ENCODE measurements at places on chromosomes 4 and X.

- no peak for DNase-seq
Measured at GRCh38 chr4:104064646-104065577, 345.1 kb upstream of the TACR3 start.

DNA sequence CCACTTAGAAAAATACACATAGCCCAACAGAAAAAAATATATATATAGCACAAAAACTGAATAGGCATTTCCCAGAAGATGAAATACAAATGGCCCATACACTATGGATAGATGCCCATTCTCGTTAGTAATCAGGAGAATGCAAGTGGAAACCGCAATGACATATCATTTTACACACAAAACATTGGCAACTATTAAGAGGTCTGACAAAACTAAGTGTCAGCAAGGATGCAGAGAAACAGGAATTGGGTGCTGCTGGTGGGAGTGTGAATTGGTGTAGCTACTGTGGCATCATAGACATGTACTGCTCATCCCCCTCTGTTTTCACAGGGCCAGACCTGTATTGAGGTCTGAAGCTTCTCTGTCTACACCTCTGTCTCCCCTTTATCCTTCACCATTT is 320.0 kb downstream of the IDS start:
- DNase-seq = no peak

- DNase-seq = no peak
Measured at GRCh38 chr4:173253561-173253960, 80.6 kb downstream of the HMGB2 start.

DNA sequence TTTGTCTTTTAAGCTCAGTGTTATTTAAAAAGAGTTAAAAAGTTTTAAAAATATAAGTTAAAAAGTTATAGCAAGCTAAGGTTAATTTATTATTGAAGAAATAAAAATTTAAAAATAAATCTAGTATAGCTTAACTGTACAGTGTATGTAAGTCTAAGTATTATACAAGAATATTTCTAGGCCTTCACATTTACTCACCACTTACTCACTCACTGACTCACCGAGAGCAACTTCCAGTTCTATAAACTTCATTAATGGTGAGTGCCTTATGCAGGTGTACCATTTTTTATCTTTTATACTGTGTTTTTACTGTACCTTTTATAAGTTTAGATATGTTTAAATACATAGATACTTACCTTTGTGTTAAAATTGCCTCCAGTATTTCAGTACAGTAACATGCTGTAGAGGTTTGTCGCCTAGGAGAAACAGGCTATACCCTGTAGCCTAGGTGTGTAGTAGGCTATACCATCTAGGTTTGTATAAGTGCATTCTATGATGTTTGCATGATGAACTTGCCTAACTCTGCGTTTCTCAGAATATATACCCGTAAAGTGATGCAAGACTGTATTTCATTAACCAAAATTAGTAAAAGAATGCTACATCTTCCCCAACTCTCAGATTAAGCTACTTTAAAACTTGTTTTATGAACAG is 202.9 kb downstream of the CFAP299 start:
- DNase-seq = no peak

GRCh38 chr4:7808752-7809151 is 130.9 kb downstream of the AFAP1 start:
- no peak for DNase-seq

DNA sequence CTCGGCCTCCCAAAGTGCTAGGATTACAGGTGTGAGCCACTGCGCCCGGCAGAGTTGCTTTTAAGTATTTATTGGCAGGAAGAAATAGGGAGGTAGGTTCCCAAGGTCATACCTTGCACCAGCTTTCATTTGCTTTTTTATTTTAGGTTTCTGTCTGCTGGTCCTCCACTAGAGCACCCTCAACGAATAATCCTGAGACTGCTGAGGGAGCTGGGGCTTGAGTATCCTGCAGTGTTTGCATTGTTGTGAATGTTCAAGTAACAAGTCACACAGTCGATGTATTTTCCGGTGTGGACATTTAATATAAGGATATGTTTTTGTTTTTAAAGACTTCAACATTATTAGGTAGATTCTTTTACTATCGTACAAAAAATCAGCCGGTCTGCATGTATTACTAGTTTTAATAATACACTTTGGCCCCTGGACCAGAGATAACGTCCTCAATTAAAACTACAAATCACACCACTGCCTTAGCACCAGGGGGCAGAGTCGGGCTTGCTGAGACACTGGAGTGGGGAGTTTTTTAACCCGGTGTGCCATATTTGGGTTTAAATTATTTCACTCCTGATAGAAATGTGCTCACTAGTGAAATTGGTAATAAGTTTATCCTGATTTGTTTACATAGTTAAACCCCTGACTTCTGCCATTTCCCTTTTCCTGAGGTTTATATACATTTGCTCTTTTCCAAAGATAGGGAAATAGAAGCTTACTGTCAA is 11.6 kb downstream of the SMIM20 start:
- DNase-seq = no peak

DNA sequence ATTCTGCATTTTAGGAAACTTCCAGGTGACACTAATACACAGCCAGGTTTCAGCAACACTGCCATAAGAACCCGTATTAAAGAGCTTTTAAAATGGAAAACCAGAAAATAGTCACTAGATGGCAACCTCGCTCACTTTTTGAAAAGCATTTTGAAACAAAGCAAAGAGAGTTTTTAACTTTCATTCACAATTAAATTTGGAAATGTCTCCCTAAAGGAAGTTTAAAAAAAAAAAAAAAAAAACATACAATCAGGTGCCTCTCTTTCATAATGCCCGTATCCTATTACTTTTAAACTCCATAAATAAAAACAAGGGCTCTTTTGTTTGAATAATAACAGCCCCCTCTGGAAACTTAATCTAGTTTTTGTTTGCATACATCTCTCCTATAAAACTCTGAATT is 20.3 kb downstream of the MEPE start:
- no peak for DNase-seq

- DNase-seq = no peak
Measured at GRCh38 chrX:11380187-11380844, 87.1 kb downstream of the AMELX start.

- no peak for DNase-seq
Measured at GRCh38 chrX:30615229-30615628, 37.7 kb upstream of the TASL start.

DNA sequence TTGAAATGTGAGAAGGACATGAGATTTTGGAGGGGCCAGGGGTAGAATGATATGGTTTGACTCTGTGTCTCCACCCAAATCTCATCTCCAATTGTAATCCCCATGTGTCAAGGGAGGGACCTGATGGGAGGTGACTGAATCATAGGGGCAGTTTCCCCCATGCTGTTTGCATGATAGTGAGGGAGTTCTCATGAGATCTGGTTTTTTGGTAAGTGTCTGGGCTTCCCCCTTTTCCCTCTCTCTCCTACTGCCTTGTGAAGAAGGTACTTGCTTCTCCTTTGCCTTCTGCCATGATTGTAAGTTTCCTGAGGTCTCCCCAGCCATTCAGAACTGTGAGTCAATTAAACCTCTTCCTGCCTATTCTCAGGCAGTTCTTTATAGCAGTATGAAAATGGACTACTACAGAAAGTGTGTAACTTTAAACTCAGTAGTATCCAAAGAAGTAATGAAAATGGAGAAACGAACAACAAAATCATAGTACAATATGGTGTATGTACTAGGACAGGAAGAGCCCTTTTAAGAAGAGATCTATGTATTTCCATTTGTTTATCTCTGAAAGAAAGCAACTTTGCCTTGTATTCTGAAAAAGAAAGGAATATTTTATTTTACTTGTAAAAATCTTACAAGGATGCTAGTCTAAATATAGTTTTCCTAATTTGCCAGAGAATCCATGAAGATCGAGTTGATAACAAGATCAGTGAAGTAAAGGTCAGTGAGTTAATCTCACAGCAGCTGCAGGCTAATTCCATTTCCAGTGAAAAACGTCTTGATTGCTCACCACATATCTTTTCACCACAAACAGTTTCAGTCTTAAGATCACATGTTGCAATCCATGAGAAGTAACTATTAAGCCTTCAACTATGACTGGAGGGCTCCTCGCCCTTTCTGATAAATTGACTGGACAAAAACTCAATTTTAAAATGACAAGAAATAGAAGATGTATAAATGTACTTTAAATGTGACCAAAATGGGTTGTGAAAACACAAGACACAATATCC is 20.5 kb downstream of the PKD2 start:
- DNase-seq = no peak

GRCh38 chrX:54352677-54353076 is 5.2 kb downstream of the WNK3 start:
- DNase-seq = no peak

DNA sequence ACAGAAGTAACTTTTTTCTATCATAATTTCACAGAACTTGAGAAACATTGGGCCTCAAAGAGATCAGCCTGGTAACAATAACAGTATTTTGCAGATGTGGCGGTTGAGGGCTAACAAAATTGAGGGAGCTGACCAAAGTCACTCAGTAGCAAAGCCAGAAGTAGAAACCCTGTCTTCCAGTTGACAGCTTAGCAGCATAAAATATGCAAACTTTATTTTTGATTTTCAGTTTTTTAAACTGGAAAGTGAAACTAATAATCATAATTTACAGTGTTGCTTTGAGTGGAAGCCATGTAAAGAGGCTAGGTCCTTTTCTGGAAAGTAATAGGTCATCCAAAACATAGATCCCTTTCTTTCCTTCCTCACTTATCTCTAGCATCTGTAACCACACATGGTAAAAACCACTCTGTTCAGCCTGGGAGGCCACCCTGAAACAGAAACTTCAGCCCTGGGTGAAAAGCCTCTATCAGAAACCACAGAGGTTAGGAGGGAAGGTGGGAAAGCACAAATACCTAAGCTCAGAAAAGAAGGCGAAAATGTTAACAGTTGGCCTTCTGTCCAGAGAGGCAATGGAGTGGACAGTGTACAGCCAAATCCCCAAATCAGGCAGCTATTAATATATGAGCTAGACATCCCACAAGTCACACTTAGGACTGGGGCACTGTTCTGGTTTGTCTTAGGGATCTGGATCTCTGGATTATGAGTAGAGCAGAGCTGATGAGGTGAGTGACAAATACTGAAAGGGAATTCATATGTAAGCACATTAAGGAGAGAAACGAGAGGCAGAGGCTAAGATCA is 61.1 kb upstream of the ARSJ start:
- no peak for DNase-seq

- no peak for DNase-seq
Measured at GRCh38 chr4:1804638-1805492, 11.8 kb downstream of the FGFR3 start.

DNA sequence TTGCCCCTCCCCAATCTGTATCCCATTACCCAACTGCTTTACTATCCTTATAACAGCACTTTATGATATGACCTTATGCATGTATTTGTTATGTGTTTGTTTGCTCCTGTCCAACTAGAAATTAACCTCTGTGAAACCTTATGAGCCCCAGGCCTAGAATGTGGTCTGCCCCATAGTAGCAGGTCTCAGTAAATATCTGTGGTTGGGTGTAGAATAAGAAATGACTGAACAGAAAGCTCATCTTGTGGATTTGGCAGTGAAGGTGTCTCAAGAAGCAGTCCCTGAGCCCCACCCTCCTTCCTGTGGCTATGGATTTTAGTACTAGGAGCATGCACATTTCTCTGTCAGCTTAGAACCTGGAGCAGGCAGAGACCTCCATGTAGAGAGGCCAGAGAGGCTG is 229.0 kb upstream of the LCORL start:
- no peak for DNase-seq

DNA sequence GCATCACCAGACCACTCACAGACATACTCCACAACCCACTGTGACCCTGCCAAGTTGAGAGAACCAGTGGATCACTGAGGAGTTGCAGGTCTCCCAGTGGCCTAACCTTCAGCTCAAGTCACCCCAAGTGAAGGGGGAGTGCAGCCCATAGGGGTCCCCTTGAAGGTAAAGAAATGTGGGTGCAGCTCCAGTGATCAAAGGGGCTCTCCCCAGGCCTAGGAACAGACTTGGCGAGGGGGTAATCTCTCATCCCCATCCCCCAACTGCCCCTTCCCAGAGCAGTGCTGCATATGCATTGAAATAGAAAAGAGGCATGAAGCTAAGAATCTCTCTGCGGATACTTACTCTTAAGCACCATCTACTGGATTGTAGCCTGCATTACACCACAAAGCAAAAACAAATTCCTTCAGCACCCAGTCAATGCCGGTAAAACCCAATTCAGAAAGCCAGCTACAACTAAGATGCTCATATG is 27.0 kb downstream of the MAGEE1 start:
- no peak for DNase-seq

GRCh38 chr4:138406876-138407275 is 164.7 kb upstream of the SLC7A11 start:
- no peak for DNase-seq

DNA sequence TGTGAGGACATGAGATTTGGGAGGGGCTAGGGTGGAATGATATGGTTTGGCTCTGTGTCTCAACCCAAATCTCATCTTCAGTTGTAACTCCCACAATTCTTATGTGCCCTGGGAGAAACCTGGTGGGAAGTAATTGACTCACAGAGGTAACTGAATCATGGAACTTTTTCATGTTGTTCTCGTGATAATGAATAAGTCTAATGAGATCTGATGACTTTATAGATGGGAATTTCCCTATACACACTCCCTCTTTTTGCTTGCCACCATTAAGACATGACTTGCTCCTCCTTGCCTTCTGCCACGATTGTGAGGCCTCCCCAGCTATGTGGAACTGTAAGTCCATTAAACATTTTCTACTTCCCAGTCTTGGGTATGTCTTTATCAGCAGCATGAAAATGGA is 253.2 kb upstream of the GK2 start:
- DNase-seq = no peak

- DNase-seq = no peak
Measured at GRCh38 chr4:138398322-138398721, 156.2 kb upstream of the SLC7A11 start.

DNA sequence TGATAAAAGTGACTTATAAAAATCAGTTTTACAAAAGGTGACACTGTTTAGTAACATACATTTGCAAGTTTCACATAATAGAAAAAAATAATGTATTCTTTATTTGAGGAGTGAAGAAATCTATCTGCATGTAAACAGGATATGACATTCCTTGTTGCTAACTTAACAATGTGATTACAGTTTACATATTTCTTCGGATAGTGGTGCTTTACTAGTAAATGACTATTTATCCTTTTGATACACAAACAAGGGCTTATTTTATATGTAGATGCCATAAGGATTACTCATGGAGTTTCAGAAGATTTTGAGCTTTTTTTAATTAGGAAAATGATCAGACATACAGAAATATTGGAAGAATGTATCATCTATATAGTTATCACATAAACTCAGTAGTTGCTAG is 126.5 kb downstream of the SLIT2 start:
- no peak for DNase-seq

DNA sequence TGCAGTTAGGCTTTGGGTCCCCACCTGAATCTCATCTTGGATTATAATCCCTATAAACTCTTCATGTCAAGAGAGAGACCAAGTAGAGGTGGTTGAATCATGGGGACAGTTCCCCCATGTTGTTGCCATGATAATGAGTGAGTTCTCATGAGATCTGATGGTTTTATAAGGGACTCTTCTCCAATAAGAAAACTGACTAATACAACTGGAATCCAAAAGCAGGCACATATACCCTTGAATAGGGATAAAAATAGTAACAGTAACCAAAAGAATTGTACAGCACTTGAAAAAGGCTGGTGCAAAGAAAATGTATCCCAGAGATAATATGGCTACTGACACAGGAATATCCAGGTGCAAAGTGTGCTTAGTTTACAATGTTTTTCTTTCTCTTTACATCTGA is 351.5 kb upstream of the MAD2L1 start:
- DNase-seq = no peak

Measured in T-helper 17 cell (primary cell).